ENCODE measurements at places on chromosomes 13 and 19.

DNA sequence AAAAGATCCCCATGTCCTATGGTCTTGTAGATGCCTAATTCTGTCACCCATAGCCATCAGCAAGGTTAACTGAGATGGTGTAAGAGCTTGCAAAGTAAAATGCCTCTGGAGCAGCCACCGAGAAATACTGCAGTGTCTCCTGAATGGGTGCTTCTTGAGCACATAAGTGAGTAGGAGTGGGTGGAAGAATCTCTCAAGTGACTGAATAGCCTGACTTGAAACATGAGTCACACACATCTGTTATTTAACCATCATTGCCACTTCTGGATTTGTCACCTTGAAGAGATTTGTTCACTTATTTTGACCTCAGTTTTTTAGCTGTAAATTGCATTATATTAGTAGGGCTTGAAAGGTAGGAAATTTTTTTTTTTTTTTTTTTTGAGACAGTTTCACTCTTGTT is 2.3 kb downstream of the ZNF714 start:
- no peak for DNase-seq

GRCh38 chr19:23415034-23415433 is 19.8 kb upstream of the ZNF91 start:
- no peak for DNase-seq

DNA sequence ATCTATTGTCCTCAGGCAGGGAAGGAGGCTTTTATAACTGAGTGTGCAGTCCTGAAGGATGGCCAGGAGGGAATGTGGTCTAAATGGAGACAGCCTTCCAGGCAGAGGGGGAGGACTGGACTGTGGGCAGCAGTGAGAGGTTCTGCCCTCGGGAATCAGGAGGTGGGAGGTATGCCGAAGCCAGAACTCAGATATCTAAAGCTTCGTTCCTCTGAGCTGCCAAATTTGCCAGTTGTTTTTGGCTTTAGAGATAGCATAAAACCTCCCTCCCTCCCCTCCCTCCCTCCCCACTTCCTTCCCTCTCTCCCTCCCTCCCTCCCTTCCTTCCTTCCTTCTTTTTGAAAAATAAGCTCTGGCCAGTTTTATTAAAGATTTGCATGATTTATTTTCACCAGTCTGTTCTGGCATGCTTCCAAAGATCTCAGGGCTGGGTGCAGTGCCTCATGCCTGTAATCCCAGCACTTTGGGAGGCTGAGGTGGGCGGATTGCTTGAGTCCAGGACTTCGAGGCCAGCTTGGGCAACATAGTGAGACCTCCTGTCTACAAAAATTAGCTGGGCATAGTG is 2.4 kb downstream of the MEDAG start:
- DNase-seq, result no peak

GRCh38 chr13:109214393-109214792 is 572.0 kb downstream of the IRS2 start:
- no peak for DNase-seq

DNA sequence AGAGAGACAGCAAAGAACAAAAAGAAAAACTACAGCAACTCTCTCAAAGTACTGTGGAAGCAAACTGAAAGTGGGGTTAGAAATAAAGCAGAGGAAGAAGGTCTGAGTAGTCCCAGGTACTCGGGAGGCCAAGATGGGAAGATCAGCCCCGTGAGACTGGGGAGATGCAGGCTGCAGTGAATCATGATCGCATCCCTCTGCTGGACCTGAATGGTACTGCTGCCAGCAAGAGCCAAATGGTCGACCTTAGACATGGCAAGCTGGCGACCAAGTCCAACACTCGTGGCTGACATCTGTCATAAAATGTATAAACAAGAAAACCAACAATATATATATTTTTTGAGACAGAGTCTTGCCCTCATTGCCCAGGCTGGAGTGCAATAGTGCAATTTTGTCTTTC is 33.7 kb upstream of the ZNF724 start:
- peak; percentile 20 for DNase-seq

- DNase-seq, result no peak
Measured at GRCh38 chr13:110454956-110455355, 106.6 kb downstream of the RAB20 start.

GRCh38 chr13:20221772-20222171 is 10.3 kb downstream of the GJB6 start:
- no peak for DNase-seq

DNA sequence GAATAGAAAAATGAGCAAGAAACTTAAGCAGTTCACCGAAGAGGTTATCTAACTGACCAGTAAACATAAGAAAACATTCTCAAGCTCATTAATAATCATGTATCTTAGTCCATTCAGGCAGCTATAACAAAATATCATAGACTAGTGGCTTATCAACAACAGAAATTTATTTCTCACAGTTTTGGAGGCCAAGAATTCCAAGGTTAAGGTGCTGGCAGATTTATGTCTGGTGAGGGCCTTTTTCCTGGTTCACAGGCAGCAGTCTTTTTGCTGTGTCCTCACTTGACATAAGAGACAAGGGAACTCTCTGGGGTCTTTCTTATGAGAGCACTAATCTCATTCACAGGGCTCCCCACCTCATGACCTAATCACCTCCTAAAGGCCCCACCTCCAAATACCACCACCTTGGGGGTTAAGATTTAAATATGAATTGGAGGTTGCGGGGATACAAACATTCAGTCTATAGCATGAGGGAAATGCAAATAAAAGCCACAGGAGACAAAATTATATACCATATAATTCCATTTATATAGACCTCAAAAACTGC is 123.6 kb downstream of the ZAR1L start:
- no peak for DNase-seq

- DNase-seq, result peak; percentile 65
Measured at GRCh38 chr13:32310134-32310706, 4.9 kb downstream of the ZAR1L start.

DNA sequence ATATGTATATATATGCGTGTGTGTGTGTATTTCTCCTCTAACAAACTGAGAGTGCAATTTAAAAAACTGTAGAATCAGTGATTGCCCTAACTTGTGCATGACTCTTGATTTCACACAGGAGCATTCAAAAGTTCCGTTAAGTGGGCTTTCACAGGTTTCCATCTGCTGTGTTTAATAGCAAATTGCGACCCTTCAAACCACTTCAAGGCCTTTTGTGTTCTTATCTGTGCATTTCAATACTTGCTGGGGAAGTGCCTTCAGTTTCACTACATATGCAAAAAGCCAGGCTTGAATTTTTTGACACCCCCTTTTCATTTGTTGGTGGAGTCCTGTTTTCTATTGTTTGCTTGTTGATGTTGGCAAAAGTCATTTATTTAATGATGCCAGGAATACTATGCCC is 158.0 kb downstream of the TM9SF2 start:
- peak; percentile 63 for DNase-seq

DNA sequence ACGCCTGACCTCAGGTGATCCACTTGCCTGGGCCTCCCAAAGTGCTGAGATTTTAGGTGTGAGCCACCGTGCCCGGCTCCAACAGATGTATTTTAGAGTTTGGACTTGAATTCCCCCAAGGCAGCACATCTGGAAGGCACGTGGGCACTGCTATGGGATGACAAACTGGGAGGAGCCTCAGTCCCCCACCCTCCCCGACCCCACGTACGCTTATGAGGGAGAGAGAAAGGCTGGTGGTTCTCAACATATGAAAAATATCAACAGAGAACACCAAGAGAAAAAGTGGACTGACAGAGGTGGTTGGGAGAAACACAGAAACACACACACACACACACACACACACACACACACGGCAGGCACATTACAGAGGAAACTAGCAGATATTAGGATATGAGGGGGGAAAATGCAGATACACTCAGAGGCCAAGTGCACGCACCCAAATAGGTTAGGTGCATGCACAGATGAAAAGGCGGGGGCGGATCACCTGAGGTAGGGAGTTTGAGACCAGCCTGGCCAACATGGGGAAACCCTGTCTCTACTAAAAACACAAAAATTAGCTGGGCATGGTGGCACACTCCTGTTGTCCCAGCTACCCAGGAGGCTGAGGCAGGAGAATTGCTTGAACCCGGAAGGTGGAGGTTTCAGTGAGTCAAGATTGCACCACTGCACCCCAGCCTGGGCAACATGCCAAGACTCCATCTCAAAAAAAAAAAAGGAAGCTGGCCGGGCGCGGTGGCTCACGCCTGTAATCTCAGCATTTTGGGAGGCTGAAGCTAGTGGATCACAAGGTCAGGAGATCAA is 3.2 kb downstream of the STX10 start:
- no peak for DNase-seq

- DNase-seq, result no peak
Measured at GRCh38 chr13:30088312-30088855, 219.0 kb downstream of the KATNAL1 start.

DNA sequence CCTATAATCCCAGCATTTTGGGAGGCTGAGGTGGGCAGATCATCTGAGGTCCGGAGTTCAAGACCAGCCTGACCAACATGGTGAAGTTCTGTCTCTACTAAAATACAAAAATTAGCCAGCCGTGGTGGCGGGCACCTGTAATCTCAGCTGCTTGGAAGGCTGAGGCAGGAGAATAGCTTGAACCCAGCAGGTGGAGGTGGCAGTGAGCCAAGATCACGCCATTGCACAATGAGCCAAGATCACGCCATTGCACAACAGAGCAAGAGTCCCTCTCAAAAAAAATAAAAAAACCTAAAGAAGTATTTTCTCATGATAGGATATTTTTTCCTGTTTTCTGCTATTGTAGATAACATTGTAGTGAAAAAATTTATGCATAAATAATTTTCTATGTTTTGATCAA is 13.3 kb downstream of the IFT88 start:
- DNase-seq, result no peak

GRCh38 chr19:15177269-15178116 is 23.3 kb downstream of the NOTCH3 start:
- DNase-seq, result peak; percentile 94

- no peak for DNase-seq
Measured at GRCh38 chr19:42441049-42441445, 1.7 kb downstream of the CXCL17 start.

DNA sequence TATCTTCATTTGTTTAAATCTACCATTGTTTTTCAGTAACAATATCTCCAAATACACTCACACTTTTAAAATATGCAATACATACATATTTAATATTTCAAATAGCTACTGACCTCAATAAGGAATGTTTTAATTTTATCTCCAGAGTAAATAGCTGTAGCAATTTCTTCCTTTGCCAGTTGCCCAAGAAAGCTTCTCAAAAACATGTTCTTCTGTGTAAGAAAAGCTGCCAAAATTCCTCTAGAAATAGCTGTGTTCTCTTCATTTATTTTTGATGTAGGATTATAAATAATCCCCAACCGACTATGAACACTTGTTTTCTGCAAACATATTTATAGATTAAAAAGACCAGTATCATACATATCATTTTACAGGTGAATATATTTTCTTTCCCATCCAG is 150.5 kb downstream of the UGGT2 start:
- DNase-seq, result no peak

DNA sequence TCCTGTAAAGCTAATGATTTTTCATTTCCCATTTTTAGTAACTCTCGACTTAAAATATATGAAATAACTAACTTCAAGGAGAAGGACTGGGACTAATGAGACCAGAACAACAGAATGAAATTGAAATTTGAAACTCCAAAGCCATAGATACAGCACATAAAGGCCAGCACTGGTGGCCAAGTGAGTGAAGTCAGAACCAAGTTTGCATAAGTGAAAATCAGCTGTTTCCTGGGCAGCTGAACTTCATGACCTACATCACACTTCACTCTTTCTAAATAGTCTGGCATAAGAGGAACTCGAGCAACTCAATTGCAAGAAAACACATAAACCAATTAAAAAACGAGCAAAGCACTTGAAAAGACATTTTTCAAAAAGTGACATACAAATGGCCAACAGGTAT is 84.5 kb downstream of the DCLK1 start:
- DNase-seq, result no peak

DNA sequence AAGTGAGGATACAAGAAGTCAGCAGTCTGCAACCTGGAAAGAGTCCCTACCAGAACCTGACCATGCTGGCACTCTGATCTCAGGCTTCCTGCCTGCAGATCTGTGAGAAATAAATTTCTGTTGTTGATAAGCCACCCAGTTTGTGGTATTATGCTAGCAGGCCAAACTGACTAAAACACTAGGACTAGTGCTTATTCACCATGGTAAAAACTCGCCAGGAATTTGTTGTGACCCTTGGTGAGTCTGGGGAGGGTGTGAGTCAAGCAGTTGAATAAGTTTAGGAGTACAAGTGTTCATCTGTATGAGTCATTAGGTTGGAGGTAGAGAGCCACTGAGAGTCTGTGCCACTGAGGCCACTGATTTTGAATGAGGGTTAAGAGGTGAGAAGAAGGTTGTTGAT is 3.6 kb downstream of the ZIK1 start:
- no peak for DNase-seq

- no peak for DNase-seq
Measured at GRCh38 chr13:51502153-51502651, 49.4 kb upstream of the INTS6 start.

GRCh38 chr19:46913198-46913851 is 52.5 kb downstream of the ARHGAP35 start:
- DNase-seq, result no peak

- no peak for DNase-seq
Measured at GRCh38 chr13:95948656-95949055, 104.5 kb downstream of the UGGT2 start.

GRCh38 chr13:65768545-65768944 is 1461.6 kb downstream of the PCDH9 start:
- no peak for DNase-seq

DNA sequence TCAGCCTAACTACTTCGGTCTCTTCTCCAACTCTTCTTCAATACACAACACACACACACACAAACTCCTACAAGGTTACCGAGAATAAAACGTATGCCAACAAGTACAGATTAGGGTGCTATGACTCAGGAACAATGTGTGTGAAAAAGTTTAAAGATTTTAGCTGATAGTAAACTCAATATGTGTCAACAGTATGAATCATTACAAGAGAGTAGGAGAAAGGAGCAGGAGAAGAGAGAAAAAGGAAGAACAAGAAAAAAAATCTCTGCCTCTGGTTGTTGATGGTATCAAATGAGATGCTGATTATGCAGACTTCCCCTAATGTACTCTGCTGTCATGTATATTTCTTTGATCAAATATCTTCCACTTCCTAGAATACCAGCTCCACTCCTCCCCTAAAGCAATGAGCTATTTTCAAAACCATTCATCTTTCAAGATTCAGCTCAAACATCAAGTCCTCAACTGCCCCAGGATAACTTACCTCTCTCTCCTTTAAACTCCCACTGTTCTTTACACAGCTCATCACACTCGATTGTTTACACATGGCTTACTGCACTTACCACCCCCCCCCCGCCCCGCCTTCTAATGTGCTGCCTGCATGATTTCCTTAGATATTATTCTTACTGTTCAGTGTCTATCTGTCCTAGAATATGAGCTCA is 95.6 kb downstream of the FAM216B start:
- no peak for DNase-seq

GRCh38 chr19:38705197-38706019 is 38.9 kb downstream of the CAPN12 start:
- DNase-seq, result no peak

GRCh38 chr19:34184880-34185491 is 12.7 kb downstream of the LSM14A start:
- no peak for DNase-seq

GRCh38 chr13:90400372-90400771 is 947.1 kb upstream of the MIR17HG start:
- DNase-seq, result no peak

All from retina (tissue), 1 donor.